Glutamatergic neuron (in vitro differentiated cells): ENCODE measurements at places on chromosomes 3 and 15.
A peak's percentile ranks its signal among the peaks of the same experiment; 100 is the strongest.

DNA sequence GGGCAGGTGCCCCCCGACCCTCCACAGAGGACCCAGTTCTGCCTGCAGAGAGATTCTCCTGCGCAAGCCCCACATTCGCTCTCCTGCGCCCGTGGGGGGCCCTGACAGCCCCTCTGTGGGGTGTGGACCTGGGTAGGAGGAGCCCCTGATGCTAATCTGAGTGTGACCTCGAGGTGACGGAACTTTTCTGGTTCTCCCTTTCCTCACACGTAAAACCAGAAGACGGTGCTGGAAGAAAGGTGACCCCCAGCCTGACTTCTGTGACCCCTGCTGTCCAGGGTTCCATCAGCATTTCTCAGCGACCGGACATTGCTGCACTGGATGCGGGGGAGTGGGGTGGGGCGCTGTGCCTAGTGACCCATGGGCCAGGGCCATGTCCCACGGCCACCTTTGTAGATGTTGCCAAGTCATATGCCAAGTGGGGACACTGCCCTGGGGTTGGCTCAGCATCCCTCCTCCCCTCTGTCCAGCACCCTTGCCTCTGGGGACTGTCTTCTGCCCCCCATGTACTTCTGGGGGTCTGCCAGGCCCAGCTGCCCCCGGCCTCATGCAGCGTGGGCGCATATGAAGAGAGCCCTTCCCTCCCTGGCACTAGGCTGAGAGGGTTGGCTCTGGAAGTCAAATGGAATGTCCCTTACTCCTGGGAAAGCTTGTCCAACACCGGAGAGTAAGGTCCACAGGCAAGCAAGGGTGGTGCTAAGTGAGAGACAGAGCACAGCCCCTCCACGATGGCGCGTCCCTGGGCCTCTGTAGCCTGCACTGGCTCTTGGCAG, 129.1 kb upstream of the MEF2A start:
- peak; percentile 10 for DNase-seq

DNA sequence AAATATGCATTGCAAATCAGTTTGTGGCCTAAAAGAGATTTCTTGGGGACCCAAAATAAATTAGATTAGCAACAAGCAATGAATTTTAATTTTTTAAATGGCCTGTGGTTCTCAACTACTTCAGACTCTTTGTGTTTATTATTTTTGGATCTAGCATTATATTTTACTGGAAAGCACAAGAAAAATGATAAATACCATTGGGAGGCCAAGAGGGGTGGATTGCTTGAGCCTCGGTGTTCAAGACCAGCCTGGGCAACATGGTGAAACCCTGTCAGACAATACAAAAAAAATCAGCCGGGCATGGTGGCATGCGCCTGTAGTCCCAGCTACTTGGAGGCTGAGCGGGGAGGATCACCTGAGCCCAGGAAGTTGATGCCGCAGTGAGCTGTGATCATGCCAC, 13.6 kb downstream of the LACTB start:
- no peak for DNase-seq

DNA sequence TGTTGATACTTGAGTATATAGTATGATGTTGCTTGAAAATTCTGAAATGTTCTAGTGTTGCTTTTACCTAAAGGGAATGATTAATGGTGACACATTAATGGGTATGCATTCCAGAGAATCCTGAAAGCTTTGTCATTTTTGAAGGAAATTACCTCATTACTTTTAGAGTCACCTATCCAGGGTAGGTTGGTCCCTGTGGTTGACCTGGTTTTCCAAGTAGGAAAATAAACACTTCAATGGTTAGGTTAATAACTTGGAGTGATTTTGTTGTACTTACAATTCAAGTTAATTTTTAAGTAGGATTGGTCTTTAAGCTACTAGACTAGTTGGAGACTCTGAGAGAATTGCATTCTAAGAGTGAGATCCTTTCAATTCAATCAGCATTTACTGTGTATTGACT, 31.0 kb downstream of the MITF start:
- DNase-seq = no peak

- no peak for DNase-seq
Measured at GRCh38 chr15:66981771-66982170, 83.6 kb upstream of the SMAD3 start.

- no peak for DNase-seq
Measured at GRCh38 chr15:87224404-87224803, 1032.1 kb downstream of the NTRK3 start.

DNA sequence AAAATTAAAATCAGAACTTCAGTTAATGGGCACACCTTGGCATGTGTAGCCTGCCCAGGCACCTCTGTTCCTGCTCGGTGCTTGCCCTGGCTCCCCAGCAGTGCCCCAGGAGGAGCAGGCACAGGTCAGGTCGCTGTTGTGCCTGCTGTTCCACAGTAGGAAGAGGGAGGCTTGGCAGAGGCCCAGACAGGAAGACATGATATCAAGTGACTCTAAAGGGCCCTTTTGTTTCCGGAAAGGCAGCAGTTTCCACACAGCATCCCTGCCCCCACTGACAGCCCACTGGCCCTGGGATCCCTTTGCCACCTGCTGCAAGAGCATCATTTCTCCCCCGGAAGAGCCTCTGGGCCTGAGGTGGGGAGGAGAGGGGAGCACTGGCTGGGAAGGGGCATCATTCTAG, 40.5 kb upstream of the HES1 start:
- DNase-seq = no peak

- peak; percentile 29 for DNase-seq
Measured at GRCh38 chr3:194661946-194662345, 10.0 kb downstream of the LSG1 start.

- DNase-seq = no peak
Measured at GRCh38 chr15:55589287-55589686, 1.1 kb upstream of the PYGO1 start.

DNA sequence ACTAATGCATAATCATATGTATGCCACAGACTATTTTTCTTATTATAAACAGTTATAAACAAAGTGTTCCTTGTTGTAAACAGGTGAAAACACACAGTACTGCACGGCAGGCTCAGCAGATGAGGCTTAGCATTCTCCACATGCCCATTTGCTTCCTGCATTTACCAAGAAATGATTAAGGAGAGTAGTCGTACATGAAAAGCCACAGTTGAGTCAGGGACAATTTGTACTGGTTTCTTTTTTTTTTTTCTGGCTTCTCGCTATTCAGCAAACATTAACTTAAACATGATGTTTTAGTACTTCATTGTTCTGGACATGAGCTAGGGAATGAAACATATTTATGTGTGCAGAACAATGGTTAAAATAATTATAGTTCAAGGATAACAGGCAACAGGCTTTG, 63.4 kb downstream of the GHSR start:
- DNase-seq = no peak
